ENCODE measurements at places on chromosomes 4 and X.

DNA sequence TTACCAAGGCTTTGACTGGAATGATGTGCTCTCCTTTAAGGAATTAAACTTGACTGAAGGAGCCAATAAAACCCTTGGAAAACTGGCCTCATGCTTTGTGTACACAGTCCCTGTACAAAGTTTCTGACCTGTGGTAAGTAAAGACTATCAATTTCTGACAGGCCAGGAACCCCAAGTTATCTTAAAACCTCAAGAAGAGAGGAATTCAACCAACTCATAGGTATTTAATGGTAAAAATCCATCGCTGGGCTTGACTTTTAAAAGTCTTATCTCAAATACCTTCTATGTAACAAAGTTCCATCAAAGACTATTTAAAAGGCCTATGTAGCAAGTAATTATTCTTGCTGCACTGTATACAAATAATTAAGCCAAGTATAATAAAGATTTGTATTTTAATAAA is 103.7 kb upstream of the TENT5D start:
- no peak for DNase-seq

- DNase-seq = no peak
Observed at GRCh38 chrX:24377911-24378468, 17.6 kb downstream of the SUPT20HL1 start.

DNA sequence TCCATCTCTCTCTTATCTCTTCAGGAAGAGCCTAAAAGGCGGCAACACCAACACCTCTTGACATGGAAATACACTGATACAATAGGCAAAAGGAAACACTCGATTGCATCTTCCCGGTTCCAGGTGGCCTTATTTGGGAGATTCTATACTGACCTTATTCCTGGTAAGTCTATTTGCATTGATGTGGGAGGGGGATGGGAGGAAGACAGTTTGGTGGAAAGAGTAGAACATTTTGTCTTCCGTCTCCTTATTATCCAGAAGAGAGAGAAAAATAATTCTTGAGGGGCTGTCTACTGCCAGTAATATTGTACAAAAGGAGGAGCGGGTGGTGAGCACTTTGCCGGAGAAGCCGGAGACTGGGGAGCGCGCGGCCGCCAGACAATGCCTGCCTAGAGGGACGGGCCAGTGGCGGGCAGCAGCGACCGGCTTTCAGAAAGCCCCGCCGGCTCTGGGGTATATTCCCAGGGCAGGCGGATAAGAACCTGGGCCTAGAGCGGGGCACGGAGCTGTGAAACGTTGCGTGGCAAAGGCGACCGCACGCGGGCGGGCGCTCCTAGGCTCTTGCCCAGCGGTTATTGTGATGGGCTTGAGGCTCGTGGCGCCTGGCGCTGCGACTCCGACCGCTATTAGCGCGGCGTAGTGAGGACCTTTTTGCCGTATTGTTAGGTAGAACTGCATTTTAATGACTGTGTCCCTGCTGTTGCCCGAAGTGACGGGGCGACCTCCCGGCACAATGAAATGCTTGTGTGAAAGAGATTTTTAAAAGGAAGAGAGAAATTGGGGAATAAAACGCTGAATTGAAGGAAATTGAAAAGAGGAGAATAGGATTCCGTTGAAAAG is 518 bp downstream of the PRDM8 start:
- DNase-seq = no peak

GRCh38 chr4:80171251-80171650 is 26.1 kb upstream of the PRDM8 start:
- DNase-seq = no peak

GRCh38 chr4:52964011-52964410 is 101.9 kb downstream of the RASL11B start:
- no peak for DNase-seq

GRCh38 chr4:145501051-145501660 is 19.5 kb downstream of the SMAD1 start:
- DNase-seq = no peak

DNA sequence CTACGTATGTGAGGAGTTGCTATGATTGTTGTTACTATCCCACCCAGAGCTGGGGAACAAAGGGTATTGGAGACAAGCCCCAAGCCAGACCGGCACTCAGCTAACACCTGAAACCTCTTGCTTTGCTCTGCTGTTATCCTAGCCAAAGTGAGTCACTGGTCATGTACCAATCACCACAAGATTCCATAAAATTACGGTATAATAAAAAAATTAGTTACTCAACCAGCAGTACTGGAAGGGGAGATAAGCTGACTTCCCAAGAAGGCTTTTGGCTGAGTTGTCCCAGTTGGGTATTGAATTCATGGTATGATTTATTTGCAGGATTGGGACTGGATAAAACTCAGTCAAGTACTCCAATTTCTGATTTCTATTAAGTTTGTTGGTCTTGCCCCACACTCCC is 5.3 kb downstream of the EDA2R start:
- DNase-seq = no peak

DNA sequence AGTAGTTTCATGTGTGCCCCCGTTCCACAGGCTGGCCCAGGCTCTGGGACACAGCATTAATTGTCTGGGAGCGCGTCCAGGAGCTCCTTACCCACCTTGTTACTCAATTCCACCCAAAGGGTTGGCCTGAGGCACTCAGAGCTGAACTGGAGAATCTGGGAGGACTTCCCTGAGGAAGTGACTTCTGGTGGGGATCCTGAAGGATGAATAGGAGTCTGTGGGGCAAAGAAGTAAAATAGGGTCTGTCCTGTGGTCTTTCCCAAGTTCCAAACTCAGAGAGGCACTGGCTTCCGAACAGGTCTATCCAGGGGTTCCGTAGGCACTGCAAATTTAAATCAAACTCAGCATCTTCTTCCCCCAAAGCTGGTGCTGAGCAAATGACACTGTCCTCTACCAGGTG is 204.3 kb downstream of the AFAP1 start:
- no peak for DNase-seq

GRCh38 chr4:85370400-85371032 is 104.4 kb upstream of the ARHGAP24 start:
- DNase-seq = no peak

GRCh38 chr4:153211986-153212728 is 7.9 kb downstream of the TRIM2 start:
- DNase-seq = no peak

GRCh38 chr4:150593996-150594395 is 12.0 kb downstream of the MAB21L2 start:
- no peak for DNase-seq
